ENCODE measurements at places on chromosomes 4 and X. TPM values are rescaled to one million over a fixed set of nuclear protein-coding genes. Genes with fewer than 3 reads are reported as not detected.

- H3K4me3 ChIP-seq, result no peak overlapping the region
- no peak for DNase-seq
- H3K27me3 ChIP-seq, result no peaks in the 10 kb centered on the region
- no peaks in the 10 kb centered on the region for H3K4me1 ChIP-seq
- H3K27ac ChIP-seq, result peak overlapping the region; percentile 20
These were observed 86.7 kb downstream of the ATP8A1 start for GRCh38 chr4:42570221-42570620.

DNA sequence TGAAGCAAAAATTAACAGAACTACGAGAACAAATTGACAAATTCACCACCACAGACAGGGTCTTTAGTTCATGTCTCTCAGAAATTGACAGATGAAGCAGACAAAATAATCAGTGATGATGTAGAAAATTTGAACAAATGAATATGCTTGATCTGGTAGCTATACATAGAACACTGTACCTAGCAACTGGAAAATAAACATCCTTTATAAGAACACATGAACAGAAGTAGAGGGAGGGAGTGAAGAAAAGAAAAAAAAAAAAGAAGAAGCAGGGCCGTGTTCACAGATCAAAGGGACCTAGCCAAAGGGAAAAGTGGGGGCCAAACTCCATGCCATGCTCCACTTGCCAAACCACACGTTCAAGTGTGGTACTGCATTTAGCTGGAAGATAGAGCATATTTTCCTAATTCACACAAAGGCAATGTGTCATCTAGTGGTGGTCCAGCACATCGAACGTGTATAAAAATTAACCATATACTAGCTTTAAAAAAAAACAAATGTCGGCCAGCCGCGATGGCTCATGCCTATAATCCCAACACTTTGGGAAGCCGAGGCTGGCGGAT, 5.6 kb upstream of the THOC2 start:
- no peak overlapping the region for H3K27ac ChIP-seq
- no peak for DNase-seq
- H3K27me3 ChIP-seq, result no peaks in the 10 kb centered on the region
- H3K36me3 ChIP-seq, result no peaks in the 10 kb centered on the region
- no peak overlapping the region for H3K4me3 ChIP-seq
- no peaks in the 10 kb centered on the region for H3K4me1 ChIP-seq

- H3K27me3 ChIP-seq, result no peaks in the 10 kb centered on the region
- H3K27ac ChIP-seq, result no peak overlapping the region
- DNase-seq, result peak; percentile 45
- H3K4me3 ChIP-seq, result no peak overlapping the region
- no peaks in the 10 kb centered on the region for H3K36me3 ChIP-seq
These were observed 51.8 kb downstream of the RBPJ start for GRCh38 chr4:26372525-26373172.

DNA sequence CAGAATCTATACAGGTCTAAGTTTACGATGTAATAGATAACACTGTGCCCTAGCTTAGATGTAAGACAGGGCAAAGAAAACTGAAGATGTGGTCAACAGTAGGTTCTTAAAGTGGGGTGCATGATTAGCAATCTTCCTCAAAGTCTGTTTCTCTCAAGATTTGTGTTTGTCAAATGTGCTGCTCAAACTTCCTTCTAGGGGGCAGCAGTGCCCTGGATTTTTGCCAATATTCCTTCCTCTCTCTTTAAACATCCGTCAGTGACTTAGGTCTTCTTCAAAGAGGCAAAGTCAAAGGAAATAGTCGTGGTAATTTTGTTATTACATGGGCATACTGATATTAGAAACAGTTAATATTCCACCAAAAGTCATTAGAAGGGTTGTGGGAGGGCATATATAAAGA, 4.2 kb upstream of the PDHA2 start:
- H3K27ac ChIP-seq, result no peak overlapping the region
- DNase-seq, result no peak
- no peaks in the 10 kb centered on the region for H3K27me3 ChIP-seq
- H3K4me1 ChIP-seq, result no peaks in the 10 kb centered on the region

- no peaks in the 10 kb centered on the region for H3K36me3 ChIP-seq
- no peak overlapping the region for H3K4me3 ChIP-seq
- H3K4me1 ChIP-seq, result no peaks in the 10 kb centered on the region
- H3K27ac ChIP-seq, result no peak overlapping the region
These were observed 201.0 kb downstream of the PAPSS1 start for GRCh38 chr4:107519053-107519452.

DNA sequence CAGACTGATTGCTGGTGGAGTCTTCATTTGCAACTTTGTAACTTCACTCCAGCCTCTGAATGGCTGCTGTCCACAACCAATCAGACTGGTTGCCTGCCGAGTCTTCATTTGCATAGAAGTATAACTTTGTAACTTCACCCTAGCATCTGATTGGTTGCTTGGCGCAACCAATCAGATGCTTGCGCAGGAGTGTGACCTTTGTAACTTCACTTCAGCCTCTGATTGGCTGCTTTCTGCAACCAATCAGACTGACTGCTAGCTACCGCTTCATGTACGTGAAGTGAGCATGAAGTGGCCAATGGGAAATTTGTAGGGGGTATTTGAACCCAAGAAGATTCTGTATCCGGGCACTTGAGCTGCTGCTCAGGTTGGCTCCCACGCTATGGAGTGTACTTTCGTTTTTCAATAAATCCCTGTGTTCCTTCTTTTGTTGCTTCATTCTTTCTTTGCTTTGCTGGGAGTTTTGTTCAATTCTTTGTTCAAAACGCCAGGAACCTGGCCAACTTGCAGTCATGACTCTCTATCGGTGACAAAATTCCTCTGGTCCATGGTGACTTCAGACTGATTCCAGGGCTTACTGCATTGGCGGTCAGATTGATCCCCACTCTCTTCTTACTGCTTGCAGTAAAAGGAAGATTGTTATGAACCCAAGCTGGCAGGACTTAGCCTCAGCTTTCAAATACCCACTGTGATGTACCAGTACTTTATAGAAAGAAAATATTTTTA, 46.4 kb upstream of the FGG start:
- H3K27ac ChIP-seq, result no peak overlapping the region
- peaks cover 4% of the 10 kb centered on the region for H3K27me3 ChIP-seq
- no peaks in the 10 kb centered on the region for H3K4me1 ChIP-seq
- H3K4me3 ChIP-seq, result no peak overlapping the region
- DNase-seq, result no peak
- H3K36me3 ChIP-seq, result no peaks in the 10 kb centered on the region

GRCh38 chr4:4913628-4914027, 54.2 kb downstream of the MSX1 start:
- no peak for DNase-seq
- no peaks in the 10 kb centered on the region for H3K27me3 ChIP-seq
- H3K36me3 ChIP-seq, result no peaks in the 10 kb centered on the region
- H3K4me3 ChIP-seq, result no peak overlapping the region

GRCh38 chrX:44506678-44507077, 36.0 kb downstream of the FUNDC1 start:
- no peak overlapping the region for H3K4me3 ChIP-seq
- no peaks in the 10 kb centered on the region for H3K4me1 ChIP-seq
- H3K27me3 ChIP-seq, result no peaks in the 10 kb centered on the region
- no peaks in the 10 kb centered on the region for H3K36me3 ChIP-seq

DNA sequence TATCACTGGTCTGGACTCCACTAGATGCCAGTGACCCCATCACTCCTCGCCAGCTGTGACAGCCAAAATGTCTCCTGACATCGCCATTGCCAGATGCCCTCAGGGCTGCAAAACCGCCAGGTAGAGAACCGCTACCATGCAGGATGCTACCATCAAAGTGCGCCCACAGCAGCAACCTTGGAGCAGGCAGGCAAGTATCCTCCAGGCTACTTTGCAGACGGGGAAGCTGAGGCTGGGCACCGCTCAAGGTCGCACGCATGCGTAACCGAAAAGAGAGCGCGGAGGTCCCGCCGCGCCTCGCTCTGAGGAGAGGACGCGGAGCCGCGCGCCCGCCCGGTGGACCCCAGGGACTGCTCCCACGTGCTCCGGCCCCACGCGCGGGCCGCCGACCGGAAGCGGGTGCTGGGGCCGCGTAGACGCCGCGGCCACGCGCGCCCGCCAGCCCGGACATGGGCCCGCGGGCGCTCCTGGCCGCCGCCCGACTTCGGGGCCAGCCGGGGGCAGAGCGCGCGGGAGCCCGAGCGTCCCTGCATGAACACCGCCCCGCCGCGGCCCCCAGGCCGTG, at the start of gene STS:
TSS of gene STS (plus strand) at position 300 of the 565 bp plus-strand sequence. CDS start 105,488 bp downstream, outside the sequence.
- no peaks in the 10 kb centered on the region for H3K27me3 ChIP-seq
- peak within 1 kb of the TSS; percentile 59 for H3K4me3 ChIP-seq
- DNase-seq, result no peak
- H3K36me3 ChIP-seq, result no peaks in the 10 kb centered on the region
- H3K4me1 ChIP-seq, result peaks cover 10% of the 10 kb centered on the region

DNA sequence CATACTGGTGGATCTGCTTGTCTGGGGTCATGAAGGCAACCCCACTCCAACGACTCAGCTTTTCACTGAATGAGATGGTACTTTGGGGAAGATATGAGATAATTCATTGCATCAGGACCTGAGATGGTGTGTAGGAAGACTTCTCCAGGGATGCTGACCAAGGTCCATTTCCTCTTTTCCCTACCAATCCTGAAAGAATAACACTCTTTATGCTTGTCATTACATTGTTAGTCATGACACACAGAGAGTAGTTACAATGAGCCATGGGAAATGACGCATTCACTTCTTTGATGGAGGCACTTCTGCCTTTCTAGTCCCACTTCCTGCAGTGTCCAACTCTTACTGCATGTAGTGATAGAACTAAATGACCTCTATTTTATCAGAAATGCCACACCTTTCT, 58.6 kb downstream of the AREG start:
- no peaks in the 10 kb centered on the region for H3K36me3 ChIP-seq
- H3K4me1 ChIP-seq, result no peaks in the 10 kb centered on the region
- H3K27me3 ChIP-seq, result peaks cover 20% of the 10 kb centered on the region
- no peak overlapping the region for H3K4me3 ChIP-seq

DNA sequence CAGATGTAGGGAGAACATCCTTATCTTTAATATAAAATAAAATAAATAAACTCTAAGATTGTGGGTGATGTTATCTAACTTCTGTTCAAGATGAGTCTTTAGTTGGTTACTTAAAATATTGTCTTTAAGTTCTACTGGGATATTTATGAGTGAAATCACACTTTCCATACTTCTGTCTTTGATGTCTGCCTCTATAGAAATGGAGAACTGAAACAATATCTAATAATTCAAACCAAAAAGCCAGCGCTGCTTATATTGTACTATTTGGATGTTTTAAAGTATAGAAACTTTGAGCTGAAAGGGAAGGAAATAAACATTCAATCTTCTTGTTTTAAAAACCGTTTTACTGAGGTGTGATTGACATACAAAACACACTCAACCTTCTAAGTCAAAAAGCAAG, 44.8 kb upstream of the RPS6KA3 start:
- no peak for DNase-seq
- no peaks in the 10 kb centered on the region for H3K36me3 ChIP-seq
- H3K27me3 ChIP-seq, result no peaks in the 10 kb centered on the region
- H3K27ac ChIP-seq, result no peak overlapping the region
- peaks cover 38% of the 10 kb centered on the region for H3K4me1 ChIP-seq
- H3K4me3 ChIP-seq, result no peak overlapping the region

GRCh38 chr4:5973033-5973432, 45.2 kb downstream of the C4orf50 start:
- H3K27me3 ChIP-seq, result no peaks in the 10 kb centered on the region
- H3K27ac ChIP-seq, result no peak overlapping the region
- no peak for DNase-seq
- no peaks in the 10 kb centered on the region for H3K36me3 ChIP-seq
- H3K4me1 ChIP-seq, result no peaks in the 10 kb centered on the region
- no peak overlapping the region for H3K4me3 ChIP-seq

DNA sequence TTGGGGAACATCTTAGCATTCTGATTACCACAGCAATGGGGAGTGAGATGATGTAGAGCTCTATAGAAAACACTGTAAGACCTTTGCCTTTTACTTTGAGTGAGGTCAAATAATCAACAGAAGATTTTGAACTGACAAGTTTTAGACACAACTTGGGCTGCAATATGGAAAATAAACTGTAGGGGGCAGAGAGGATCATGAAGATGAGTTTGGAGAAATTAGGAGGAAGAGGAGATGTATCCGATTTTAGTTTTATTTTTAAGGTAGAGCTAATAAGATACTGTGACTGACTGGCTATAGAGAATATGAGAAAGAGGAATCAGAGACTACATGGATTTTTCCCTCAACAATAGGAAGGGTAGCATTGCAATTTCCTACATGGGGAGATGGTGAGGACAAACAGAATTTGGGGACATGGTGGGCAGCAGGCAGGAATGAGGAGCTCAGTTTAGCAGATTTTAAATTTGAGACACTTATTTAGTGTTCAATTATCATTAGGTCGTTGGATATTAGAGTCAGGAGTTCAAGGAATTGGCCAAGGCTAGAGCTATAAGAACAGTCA, 563.1 kb downstream of the INPP4B start:
- no peaks in the 10 kb centered on the region for H3K27me3 ChIP-seq
- no peaks in the 10 kb centered on the region for H3K36me3 ChIP-seq
- H3K4me1 ChIP-seq, result no peaks in the 10 kb centered on the region
- DNase-seq, result no peak

- no peak overlapping the region for H3K27ac ChIP-seq
- no peaks in the 10 kb centered on the region for H3K4me1 ChIP-seq
- H3K36me3 ChIP-seq, result no peaks in the 10 kb centered on the region
- H3K27me3 ChIP-seq, result no peaks in the 10 kb centered on the region
- no peak overlapping the region for H3K4me3 ChIP-seq
- DNase-seq, result no peak
These were observed 234.5 kb downstream of the FBXW7 start for GRCh38 chr4:152301381-152301780.

- H3K27ac ChIP-seq, result no peak overlapping the region
- H3K27me3 ChIP-seq, result no peaks in the 10 kb centered on the region
- peaks cover 51% of the 10 kb centered on the region for H3K4me1 ChIP-seq
These were observed 28.1 kb upstream of the SPON2 start for GRCh38 chr4:1200425-1201035.

- H3K36me3 ChIP-seq, result no peaks in the 10 kb centered on the region
- no peak for DNase-seq
- no peak overlapping the region for H3K4me3 ChIP-seq
- peaks cover 56% of the 10 kb centered on the region for H3K27me3 ChIP-seq
- no peak overlapping the region for H3K27ac ChIP-seq
- peaks cover 22% of the 10 kb centered on the region for H3K4me1 ChIP-seq
These were observed 1.9 kb downstream of the POU4F2 start for GRCh38 chr4:146640465-146641061.

- no peak overlapping the region for H3K4me3 ChIP-seq
- no peak for DNase-seq
- H3K27ac ChIP-seq, result no peak overlapping the region
- no peaks in the 10 kb centered on the region for H3K36me3 ChIP-seq
- no peaks in the 10 kb centered on the region for H3K27me3 ChIP-seq
- H3K4me1 ChIP-seq, result peaks cover 14% of the 10 kb centered on the region
These were observed 47.9 kb downstream of the FHL1 start for GRCh38 chrX:136195247-136195646.

- peak; percentile 57 for DNase-seq
- H3K4me1 ChIP-seq, result peaks cover 10% of the 10 kb centered on the region
- no peaks in the 10 kb centered on the region for H3K27me3 ChIP-seq
- H3K27ac ChIP-seq, result no peak overlapping the region
These were observed 193.6 kb upstream of the BANK1 start for GRCh38 chr4:101596781-101597552.

The HPSE gene
- total RNA-seq, result 1.3 TPM

The TGIF2LX gene
- total RNA-seq, result not detected

The BCOR gene
- total RNA-seq, result 65.3 TPM

The GAGE12J gene
- total RNA-seq, result not detected

The NOX1 gene
- not detected for total RNA-seq

The GPR173 gene
- total RNA-seq, result 0.17 TPM

The ETNPPL gene
- total RNA-seq, result not detected

The TRIM75 gene
- not detected for total RNA-seq

The MAD2L1 gene
- 5.0 TPM for total RNA-seq

Data from B cell (primary cell).